ENCODE measurements at places on chromosomes 13 and 19.

DNA sequence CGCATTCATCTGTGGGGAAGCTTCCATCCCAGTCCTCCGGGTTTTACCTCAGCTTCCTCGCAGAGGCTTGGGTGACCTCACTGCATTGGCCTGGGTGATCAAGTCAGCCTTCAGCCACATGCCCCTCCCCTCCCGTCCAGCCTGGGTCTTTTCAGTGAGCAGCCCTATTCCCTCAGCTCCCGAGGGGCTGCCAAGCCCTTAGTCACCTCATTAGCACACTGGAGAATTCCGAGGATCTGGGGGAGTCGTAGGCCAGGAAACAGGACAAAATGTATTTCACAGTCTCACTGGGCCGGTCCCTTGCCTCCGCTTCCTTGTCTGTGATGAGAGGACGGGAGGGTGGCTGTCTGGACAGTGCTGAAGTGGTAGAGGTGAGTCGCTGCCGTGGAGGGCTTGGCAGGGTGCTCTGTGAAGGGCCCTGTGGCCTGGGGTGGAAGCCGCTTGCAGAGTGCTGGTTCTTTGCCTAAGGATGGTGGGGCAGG lies 19.9 kb downstream of the KDM4B start:
- peak; percentile 77 for DNase-seq
- H3K4me1 ChIP-seq, result peaks cover 63% of the 10 kb centered on the region
- H3K4me3 ChIP-seq, result peak overlapping the region; percentile 68
- H3K27me3 ChIP-seq, result peaks cover 11% of the 10 kb centered on the region
- no peaks in the 10 kb centered on the region for H3K36me3 ChIP-seq
- H3K27ac ChIP-seq, result peak overlapping the region; percentile 78

- peaks cover 4% of the 10 kb centered on the region for H3K27me3 ChIP-seq
- peaks cover 8% of the 10 kb centered on the region for H3K4me1 ChIP-seq
- H3K4me3 ChIP-seq, result peak overlapping the region; percentile 90
- no peak overlapping the region for H3K27ac ChIP-seq
- no peak for DNase-seq
- H3K36me3 ChIP-seq, result peaks cover 23% of the 10 kb centered on the region
These were observed 453 bp downstream of the ZNF256 start for GRCh38 chr19:57947088-57947418.

DNA sequence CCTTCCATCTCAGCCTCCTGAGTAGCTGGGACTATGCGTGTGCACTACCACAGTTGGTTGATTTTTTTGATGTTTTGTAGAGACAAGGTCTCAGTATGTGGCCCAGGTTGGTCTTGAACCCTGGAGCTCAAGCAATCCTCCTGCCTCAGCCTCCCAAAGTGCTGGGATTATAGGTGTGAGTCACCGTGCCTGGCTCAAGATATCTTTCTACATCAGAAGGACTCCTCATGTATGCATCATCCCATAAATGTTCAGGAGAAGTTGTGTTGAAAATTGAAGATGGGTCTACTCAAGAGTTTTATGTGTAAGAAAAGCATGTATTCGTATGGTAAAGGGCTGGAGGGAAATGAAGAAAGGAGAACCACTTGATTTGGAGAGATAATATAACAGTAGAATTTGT lies 71.8 kb upstream of the STK24 start:
- no peak overlapping the region for H3K4me3 ChIP-seq
- no peaks in the 10 kb centered on the region for H3K36me3 ChIP-seq
- H3K27ac ChIP-seq, result no peak overlapping the region
- no peak for DNase-seq

DNA sequence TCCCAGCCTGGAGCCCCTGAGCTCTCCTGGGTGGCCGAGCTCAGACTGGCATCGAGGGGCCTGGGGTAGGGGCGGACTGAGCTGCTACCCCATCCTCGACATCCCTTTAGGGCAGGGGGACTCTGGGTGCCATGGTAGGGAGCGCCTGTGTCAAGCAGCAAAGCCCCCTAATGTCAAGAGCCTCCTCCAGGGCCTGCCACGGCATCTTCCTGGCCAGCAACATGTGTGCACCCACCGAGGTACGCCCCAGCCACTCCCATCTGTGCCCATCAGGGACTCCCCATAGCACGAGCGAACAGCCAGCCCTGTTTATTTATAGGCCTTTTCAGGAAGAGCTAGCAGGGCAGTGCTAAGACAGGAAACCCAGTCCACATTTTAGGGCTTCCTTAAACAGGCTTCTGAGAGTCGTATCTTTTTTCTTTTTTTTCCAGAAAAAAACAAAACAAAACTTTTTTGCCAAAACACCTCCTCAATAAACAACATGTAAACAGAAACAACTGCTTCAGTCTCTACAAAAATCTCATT lies 14.3 kb downstream of the LRP3 start:
- peaks cover 3% of the 10 kb centered on the region for H3K27me3 ChIP-seq
- no peaks in the 10 kb centered on the region for H3K36me3 ChIP-seq
- H3K27ac ChIP-seq, result no peak overlapping the region
- no peak for DNase-seq

DNA sequence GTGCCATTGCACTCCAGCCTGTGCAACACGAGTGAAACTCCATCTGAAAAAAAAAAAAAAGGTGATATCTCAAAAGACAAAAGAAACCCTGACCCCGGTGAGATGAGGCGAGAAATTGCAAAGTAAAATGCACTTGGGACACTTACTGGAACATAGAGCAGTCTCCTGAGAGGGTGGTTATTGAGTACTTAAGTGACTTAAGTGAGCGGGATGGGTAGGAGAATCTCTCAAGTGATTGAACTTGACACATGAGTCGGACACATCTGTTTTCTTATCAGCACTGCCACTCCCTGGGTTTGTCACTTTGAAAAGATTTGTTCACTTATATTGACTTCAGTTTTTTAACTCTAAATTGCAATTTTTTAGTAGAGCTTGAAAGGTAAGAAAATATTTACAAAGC lies 2.8 kb downstream of the ZNF429 start:
- DNase-seq, result no peak
- peaks cover 37% of the 10 kb centered on the region for H3K36me3 ChIP-seq
- peak overlapping the region; percentile 99 for H3K4me3 ChIP-seq
- peaks cover 24% of the 10 kb centered on the region for H3K27me3 ChIP-seq
- H3K27ac ChIP-seq, result peak overlapping the region; percentile 78
- H3K4me1 ChIP-seq, result peaks cover 22% of the 10 kb centered on the region

GRCh38 chr19:30677702-30678101 lies 305.5 kb downstream of the ZNF536 start:
- H3K27me3 ChIP-seq, result peaks cover 6% of the 10 kb centered on the region
- H3K27ac ChIP-seq, result no peak overlapping the region
- no peak for DNase-seq
- H3K4me3 ChIP-seq, result no peak overlapping the region

DNA sequence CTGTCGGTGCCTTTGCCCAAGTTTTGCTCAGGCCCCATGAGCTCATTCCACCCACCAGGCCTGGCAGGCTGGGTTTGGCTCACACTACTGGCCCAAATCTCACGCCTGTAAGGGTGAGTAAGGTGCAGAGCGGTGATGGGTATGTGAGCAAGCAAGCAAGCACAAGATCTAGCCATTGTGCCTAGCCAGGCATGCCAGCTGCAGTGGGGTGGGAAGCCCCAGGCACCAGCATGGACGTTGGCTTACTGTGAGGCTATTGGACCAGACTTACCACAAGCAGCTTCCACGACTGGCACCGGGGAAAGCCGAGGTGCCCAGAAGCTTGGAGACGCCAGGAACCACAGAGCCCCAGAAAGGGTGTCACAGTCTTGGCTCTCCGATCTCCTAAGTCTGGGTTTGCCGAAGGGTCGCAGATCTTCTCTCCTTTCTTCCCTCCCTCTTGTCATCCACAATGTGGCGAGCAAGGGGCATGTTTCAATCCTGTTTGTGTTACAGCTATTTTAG lies 2659.4 kb upstream of the PCDH20 start:
- H3K27me3 ChIP-seq, result no peaks in the 10 kb centered on the region
- no peak for DNase-seq
- no peak overlapping the region for H3K4me3 ChIP-seq
- no peak overlapping the region for H3K27ac ChIP-seq
- no peaks in the 10 kb centered on the region for H3K36me3 ChIP-seq
